ENCODE measurements at places on chromosomes 13 and 19. TPM values are rescaled to one million over a fixed set of nuclear protein-coding genes. Genes with fewer than 3 reads are reported as not detected.

ACP5 gene
- 74.4 TPM for total RNA-seq

EDNRB gene
- total RNA-seq: 51.5 TPM

PLIN5 gene
- 18.4 TPM for total RNA-seq

PRX gene
- total RNA-seq: 1.7 TPM
